ENCODE measurements at places on chromosomes 6 and 20.

GRCh38 chr6:117549611-117550010 is 52.7 kb downstream of the GOPC start:
- DNase-seq = no peak

- no peak for DNase-seq
Observed at GRCh38 chr20:1469306-1469905, 2.8 kb upstream of the NSFL1C start.

- DNase-seq = no peak
Observed at GRCh38 chr6:9704989-9705388, 709.9 kb downstream of the TFAP2A start.

DNA sequence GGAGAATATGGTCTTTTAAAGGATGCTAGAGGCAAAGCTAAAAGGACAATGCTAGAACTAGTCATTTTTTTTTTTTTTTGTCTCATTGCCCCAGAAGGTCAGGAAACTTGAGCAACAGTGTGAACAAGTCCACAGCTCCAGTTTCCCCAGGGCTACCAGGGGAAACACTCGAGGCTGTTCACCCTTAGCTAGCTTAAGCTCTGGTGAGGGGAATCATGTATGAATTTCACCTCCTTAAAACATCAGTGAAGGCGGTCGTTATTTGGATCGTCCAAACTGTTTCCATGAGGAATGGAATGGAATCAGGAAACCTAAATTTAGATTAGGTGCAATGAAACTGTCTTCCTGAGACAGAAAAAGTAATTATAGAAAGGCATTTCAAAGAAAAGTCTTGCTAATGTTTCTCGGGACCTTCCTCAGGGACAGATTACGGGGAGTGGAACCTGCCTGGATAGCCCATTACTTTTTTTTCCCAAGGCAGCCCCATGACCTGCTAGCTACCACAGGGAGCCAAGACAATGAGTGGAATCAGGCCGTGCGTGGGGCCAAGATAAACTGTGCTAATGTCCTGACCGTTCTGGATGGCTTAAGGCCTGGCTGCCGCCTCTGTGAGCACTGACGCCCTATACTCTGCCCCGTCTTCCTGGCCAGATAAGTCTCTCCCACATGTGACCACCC is 164.8 kb upstream of the SGK1 start:
- DNase-seq = no peak

DNA sequence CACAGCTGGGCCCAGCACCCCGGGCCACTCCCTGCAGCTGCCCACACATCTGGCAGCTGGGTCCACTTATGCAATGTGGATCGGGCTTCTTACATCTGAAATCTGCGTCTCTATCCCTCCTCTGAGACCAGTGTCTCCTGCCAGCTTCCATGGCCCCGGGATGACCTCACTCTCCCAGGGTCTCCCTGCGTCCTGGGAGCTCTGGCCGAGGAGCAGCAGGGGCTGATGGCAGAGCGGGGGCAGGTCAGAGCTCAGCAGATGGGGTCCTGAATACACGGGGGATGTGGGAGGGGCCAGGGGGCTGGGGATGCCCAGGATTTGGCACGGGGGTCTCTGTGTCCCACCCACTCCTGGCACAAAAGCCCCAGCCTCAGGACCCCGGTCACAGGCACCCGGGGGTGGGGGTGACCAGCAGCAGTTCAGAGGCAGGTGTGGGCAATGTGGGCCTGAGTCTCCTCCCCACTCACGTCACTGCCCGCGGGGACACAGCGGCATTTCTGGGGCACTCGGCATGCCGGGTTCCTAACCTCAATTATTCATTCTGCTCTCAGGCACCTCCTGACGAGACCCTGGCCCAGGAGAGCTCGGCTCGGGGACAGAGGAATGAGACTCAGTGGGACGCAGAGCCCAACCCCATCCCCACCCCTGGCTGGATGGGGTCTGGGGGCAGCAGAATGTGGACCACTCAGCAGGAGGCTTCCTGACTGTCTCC is 16.4 kb downstream of the CHRNA4 start:
- DNase-seq = no peak

DNA sequence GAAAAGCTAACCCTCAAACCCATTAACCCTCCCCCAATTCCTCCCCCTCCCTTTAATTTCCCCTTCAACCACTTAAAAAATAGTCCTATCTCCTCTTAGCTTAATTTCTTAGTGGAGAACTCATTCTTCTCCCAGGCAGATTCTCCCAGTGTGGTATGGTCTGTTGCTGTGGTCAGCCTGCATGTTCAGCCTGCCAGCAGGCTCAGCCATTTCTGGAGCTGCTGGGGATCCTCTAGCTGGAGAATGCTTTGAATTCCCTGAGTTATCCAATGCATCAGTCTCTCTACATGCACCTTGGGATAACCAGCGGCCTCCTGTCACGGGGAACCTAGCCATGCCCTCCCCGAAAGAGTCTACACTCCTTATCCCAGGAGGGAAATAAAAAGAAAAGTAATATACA is 375.4 kb upstream of the RSPO3 start:
- DNase-seq = no peak
